Ureter (tissue), 1 donor: ENCODE measurements at places on chromosomes 2 and 18.

DNA sequence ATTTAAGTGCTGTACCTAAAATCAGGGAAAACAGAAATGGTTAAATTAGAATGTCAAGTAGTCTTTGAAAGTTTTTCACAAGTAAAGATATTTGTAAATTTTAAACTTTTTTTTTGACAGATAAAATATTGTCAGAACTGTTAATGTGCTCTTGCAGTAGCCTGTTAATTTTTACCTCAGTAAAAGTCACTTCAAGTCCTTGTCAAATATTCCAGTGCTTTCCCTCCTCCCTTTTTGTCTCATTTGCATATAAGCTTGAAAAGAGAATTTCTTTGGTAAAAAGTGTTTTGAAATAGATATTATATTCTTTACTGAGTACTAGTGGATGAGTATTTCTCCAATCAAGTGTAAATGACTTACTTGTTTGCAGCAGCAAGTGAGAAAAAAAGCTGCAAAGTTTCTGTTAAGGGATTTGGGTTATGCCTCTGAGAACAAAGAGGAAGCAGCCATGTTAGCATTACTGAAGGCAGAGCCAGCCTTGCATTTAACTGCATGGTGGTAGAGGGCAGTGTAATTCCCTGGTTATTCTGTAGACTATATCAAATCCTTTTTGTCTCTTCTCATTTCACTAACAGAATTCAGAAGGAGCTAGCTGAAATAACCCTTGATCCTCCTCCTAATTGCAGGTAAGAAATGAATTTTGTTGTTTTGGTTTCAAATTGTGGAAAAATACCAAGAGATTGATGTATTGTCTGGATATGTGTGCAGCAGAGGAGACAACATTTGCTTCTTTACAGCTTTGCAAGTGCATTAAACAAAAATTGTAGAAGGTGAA is 3.2 kb downstream of the UBE2E3 start:
- DNase-seq, result no peak

DNA sequence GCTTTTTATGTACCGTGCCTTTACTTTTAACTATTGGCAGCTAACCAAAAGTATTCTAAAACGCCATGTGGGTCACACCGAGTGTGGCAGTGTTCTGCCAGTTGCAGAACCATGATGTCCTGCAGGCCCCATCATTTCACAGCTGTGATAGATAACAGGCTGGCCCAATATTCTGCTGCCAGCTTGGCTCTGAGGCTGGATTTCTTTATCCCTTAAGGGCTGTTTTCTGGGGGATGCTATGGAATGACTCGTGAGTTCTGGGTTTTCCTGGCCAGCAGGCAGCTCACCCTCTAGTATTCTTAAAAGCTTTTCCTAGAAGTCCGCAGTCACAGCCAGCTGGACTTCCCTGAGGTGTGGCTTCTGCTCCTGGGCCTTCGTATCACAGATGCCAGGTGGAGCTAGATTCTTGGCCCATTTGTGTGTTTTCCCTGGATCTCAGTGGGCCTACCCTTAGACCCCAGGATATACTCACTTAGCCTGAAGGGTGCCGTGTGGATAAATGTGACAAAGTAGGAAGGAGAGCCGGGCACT is 41.0 kb downstream of the FHOD3 start:
- DNase-seq, result no peak

- no peak for DNase-seq
Measured at GRCh38 chr2:159124441-159124911, 156.0 kb downstream of the TANC1 start.

DNA sequence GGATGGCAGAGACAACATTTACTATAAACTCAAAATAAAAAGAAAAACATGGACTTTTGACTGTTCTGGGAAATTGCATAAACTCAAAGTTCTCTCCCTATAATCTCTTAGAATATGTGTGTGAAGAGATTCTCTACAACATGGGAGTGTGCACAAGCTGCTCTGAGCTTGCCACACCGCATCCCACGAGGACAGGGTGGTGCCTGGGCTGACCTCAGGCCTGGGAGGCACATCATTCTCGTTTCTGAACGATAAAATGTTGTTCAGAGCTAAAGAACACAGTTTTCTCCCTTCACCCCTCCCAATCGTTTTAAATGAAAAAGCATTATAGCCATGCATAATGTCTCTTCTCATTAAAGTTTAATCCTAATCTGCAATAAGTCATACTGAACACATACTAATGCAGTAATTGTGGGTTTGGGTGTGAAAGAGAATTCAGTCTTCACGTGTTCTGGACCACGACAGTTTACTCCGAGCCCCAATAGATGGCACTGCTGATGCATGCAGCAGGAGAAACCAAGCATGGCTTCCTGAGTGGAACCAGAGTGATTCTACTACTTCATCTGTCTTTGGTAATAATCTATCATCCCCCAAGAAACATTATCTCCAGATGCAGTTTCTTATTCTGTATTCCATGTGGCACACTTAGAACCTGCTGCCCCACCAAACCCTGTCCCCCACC is 46.9 kb upstream of the LAMA1 start:
- no peak for DNase-seq

DNA sequence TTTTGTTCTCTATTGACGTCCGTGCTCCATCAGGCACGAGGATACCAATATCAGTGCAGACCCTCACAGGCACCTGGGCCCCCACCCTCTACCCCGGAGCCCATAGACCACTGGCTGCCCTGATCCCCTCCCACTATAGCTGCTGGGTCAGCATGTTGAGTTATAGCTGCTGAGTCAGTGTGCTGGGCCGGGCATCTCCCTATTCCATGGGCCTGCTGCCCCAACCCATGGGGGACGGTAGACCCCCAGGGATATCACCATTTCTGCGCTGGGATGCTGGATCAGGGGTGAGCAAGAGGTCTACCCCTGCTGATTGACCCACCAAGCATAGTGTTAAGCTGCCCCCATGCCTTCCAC is 100.1 kb upstream of the ST3GAL5 start:
- DNase-seq, result no peak

GRCh38 chr2:34731292-34731691 is 1132.2 kb upstream of the FAM98A start:
- no peak for DNase-seq

- DNase-seq, result no peak
Measured at GRCh38 chr2:205730701-205731582, 48.6 kb downstream of the NRP2 start.

GRCh38 chr18:76521417-76522121 is 26.5 kb upstream of the ZNF516 start:
- no peak for DNase-seq

GRCh38 chr18:65659912-65660311 is 90.9 kb upstream of the CDH7 start:
- DNase-seq, result no peak

GRCh38 chr2:13604951-13605661 is 888.4 kb downstream of the TRIB2 start:
- DNase-seq, result no peak

GRCh38 chr2:157899125-157899839 is 23.2 kb upstream of the ACVR1 start:
- DNase-seq, result no peak

GRCh38 chr2:38163006-38163405 is 87.1 kb upstream of the CYP1B1 start:
- DNase-seq, result no peak

- no peak for DNase-seq
Measured at GRCh38 chr18:2236232-2236631, 335.1 kb downstream of the METTL4 start.

GRCh38 chr2:126699018-126699417 is 43.1 kb downstream of the GYPC start:
- no peak for DNase-seq

DNA sequence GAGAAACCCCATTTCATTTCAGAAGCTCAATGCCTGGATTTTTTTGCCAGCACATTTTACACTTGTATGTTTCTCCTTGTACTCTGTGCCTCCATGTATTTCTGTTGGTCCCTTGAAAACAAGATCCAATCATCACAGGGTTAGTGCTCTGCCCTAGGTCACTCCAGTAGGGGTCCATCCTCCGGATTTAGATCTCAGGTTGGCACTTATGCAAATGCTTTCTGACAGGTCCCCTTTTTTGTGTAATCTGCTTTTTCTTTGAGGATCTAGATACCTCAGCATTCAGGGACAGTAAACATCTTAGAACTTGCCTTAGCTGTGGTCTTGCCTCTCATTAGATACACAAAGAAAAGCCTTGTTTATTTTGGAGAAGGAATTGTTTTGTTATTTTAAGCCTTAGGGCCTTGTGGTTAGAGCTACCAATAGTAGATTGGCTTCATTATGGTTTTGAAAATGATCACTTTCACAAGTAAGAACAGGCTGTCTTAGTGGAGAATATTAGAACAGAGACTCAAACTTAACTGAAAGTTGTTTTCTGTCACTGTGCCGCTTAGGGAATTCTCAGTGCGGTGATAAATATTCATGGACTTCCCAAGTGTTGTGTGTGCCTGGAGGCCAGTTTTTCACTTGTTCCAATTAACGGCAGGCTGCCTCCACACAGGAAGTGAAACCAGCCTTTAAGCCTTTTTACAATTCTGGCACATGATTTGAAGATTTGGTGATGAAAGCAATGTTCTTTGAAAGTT is 7.8 kb downstream of the MERTK start:
- DNase-seq, result no peak

DNA sequence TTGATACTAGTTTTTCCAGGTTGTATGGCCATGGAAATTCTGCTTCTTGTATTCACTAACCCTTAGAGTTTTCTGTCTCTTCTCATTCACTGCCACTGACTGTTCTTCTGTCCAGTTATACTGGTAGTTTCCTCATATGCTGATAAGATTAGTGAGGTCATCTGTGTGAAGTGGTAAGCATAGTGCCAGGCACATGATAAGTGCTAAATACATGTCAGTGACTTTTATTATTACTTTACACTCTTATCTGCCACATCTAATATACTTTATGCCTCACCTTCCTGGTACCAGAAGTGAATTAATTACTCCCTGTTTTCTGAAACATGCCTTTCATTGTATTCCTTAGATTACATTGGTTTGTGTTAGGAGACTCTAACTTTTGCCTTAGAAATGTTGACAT is 91.3 kb downstream of the NBEAL1 start:
- no peak for DNase-seq

DNA sequence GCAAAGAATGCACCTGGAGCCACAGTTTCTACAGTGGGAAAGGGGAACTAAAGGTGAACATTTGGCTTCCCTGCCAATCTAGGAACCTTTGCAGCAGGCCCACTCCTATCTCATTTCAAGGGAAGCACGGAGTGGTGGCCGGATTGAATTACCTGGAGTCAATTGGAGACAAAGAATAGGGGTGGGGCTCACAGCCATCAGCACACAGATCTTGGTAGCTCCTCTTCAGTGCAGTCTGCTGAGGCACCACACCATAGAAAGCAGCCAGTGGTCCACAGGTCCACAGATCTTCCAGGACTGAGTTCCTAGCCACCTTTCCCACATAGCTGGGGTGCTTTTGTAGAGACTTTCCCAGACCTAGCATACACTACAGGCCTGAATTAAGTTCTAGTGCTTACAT is 43.5 kb upstream of the NXPH2 start:
- no peak for DNase-seq

GRCh38 chr2:11478899-11479605 is 13.1 kb upstream of the E2F6 start:
- DNase-seq, result no peak

DNA sequence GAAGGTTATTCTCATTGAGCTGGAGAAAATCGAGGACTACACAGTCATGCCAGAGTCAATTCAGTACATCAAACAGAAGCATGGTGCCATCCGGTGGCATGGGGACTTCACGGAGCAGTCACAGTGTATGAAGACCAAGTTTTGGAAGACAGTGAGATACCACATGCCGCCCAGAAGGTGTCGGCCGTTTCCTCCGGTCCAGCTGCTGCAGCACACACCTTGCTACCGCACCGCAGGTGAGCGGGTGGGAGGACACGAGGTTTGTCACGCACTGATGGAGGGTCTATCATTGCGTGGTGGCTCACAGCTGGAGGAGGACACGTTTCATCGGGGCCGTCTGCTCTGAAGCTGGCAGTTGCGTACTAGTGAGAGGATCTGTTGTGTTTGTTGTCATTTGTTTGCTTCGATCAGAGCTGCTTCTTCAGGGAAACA is 48.2 kb downstream of the IL1RL2 start:
- DNase-seq, result no peak

- no peak for DNase-seq
Measured at GRCh38 chr18:22233266-22233665, 63.9 kb downstream of the GATA6 start.

GRCh38 chr2:27647289-27647688 is 16.1 kb downstream of the SUPT7L start:
- no peak for DNase-seq

- no peak for DNase-seq
Measured at GRCh38 chr2:48414980-48415835, 114.7 kb upstream of the STON1 start.

DNA sequence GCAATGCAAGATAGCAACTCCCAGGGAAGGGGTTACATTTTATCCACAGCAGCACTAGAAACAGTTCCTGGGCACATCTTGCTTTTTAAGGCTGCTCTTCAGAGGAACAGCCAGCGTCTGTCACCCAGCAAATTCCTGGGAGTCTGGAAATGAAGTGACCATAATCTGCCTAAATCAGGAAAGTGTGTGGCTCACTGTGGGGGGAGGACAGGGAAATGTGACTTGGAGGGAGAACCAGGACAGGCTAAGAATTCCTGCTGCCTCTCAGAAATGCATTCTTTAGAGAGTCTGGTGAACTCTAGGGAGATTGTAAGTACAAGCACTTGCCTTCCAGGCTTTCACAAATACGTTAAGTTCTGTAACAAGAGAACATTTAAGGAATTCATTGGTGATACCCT is 364.3 kb upstream of the SPHKAP start:
- no peak for DNase-seq

- DNase-seq, result no peak
Measured at GRCh38 chr18:60182223-60182622, 190.4 kb downstream of the MC4R start.

DNA sequence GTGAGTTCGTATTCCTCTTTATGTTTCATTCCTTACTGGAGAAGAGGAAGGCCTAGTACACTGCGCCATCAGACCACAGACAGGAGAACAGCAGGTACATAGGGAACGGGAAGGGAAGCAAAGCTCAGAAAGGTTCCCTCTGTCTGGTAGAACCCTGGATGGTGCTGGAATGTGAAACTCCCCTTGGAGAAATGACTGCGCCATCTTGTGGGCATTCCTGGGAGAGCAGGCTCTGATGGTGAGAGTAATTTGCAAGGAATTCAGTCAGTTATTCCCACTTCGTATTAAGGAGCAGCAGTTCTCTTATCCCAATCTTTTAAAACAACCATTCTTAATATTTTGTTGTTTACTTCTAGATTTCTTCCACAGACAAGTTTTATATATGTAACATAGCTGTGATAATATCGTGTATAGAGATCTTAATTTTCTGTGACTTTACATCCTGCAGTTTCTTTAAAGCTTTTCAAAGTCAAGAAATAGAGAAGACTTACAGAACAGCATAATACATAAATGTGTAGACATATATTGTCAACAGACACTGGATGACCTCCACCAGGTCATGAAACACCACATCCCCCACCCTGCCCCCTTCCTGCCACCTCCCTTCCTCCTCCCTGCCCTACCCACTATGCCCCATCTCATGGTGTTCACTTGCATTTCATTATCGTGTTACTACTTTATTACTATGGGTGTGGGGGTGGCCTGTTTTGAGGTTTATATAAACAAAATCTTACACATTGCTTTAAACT is 83.9 kb downstream of the ARHGEF4 start:
- DNase-seq, result peak; percentile 63

GRCh38 chr2:188381614-188382013 is 89.9 kb downstream of the GULP1 start:
- no peak for DNase-seq

GRCh38 chr2:240348522-240348921 is 86.9 kb upstream of the GPC1 start:
- no peak for DNase-seq
